ENCODE measurements at places on chromosomes 2 and 18. TPM values are rescaled to one million over a fixed set of nuclear protein-coding genes. Genes with fewer than 3 reads are reported as not detected.

DNA sequence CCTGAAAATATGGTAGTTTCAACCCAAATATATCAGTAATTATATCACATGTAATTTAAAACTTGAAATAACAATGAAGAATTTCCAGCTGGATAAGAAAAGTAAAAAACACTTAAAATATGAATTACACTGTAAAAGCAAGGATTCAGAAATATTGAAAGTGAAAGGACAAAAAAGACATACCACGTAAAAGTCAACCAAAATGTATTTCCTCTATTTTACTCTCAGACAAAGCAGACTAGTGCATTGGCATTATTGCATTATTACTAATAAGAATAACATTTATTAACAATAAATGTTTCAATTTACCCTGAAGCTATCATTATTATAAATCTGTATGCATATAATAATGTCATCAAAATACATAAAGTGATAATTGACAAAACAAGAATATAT lies 445.1 kb upstream of the TRIB2 start:
- DNase-seq: no peak

DNA sequence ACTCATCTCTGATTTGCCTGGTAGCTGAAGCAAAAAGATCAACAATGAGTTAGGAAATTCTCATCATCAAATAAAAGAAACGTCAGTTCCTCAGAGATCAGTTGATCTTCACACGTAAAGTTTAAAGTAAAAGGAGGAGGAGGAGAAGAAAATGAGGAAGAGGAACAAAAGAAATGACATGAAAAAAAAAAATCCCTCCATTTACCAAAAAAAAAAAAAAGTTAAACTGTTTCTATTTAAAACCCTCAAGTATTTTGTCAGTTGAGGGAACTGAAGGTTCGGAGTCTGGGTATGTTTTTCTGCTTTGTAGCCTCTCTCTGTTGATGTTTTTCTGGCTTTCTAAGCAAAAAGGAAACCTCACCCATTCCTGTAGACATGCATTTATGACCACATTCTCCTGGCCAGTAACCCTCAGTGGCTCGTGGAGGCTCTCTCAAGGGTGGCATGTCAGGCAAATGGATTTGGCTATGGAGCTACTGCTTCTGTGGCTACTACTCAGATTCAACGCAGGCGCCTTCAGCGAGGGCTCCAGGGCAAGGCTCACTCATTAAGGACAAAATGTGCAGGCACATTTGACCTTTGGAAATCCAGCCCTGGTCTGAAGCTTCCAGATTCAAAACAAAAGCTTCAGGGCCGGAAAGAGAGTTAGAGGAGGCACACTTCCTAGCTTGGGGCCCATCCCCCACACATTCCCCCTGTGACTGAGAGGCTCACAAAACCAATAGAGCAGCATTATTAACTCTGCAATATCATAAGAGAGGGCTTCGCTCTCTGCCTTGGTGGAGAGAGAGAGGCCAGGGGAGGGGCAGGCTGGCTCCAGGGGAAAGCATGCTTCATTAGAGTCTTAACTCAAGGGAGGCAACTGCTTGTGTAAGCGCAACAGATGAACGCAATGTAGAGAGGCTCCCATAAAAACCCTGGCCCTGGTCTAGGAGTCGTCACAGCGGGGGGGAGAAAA lies 22.3 kb downstream of the KLF7 start:
- no peak for DNase-seq

CCDC85A gene
- 4.1 TPM for polyA plus RNA-seq

DNA sequence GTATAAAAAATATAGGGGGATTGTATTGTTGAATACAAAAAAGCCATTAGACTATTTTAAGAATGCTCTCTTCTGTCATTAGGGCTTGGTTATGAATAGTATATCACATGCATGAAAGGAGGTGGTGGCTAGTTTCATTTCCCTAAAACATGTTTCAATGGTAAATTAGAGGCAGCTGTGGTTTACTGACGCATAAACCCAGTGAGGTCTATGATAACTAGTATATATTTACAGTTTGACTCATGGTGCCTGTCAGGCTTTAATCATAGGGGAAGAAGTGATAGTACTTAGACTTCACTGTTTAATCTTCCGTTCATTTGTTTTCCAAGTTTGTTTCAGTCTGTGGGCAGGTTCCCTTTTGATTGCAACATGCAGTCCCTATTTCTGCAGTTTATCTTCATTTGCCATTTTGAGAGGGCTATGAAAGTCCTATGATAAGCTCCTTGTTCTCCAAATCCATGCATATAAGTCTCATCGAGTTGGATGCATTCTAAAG lies 55.1 kb upstream of the MAP4K3 start:
- no peak for DNase-seq

GRCh38 chr2:44148999-44149398 lies 19.7 kb upstream of the PPM1B start:
- no peak for DNase-seq

- no peak for DNase-seq
Observed at GRCh38 chr2:211351987-211352386, 795.6 kb downstream of the CPS1 start.

- no peak for DNase-seq
Observed at GRCh38 chr2:31216734-31217133, 581 bp downstream of the CAPN14 start.

GRCh38 chr2:120446236-120447126 lies 100.5 kb downstream of the INHBB start:
- no peak for DNase-seq

All from urinary bladder (tissue), 4 donors.